ENCODE measurements at places on chromosomes 7 and 10.

GRCh38 chr7:97818066-97818663 is 54.0 kb downstream of the ASNS start:
- no peak for DNase-seq

- no peak for DNase-seq
Observed at GRCh38 chr7:72309476-72309875, 102.7 kb downstream of the CALN1 start.

DNA sequence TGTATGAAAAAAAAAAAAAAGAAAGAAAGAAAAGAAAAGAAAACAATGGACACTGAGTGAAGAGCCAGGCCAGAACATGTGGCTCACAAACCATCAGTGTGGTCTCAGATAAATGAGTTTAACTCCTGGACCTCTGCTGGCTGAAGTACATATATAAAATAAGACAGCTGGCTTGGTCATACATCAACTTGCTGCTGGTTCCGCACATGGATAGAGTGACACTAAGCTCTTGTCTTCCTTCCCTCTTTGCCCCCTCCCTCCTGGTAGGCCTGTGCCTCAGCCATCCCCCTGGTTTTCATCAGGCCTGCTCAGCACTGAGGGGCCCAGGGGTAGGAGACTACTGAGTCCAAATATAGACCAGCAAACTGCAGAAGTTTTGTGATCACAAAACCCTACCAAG is 58.1 kb upstream of the DGKI start:
- DNase-seq = no peak

DNA sequence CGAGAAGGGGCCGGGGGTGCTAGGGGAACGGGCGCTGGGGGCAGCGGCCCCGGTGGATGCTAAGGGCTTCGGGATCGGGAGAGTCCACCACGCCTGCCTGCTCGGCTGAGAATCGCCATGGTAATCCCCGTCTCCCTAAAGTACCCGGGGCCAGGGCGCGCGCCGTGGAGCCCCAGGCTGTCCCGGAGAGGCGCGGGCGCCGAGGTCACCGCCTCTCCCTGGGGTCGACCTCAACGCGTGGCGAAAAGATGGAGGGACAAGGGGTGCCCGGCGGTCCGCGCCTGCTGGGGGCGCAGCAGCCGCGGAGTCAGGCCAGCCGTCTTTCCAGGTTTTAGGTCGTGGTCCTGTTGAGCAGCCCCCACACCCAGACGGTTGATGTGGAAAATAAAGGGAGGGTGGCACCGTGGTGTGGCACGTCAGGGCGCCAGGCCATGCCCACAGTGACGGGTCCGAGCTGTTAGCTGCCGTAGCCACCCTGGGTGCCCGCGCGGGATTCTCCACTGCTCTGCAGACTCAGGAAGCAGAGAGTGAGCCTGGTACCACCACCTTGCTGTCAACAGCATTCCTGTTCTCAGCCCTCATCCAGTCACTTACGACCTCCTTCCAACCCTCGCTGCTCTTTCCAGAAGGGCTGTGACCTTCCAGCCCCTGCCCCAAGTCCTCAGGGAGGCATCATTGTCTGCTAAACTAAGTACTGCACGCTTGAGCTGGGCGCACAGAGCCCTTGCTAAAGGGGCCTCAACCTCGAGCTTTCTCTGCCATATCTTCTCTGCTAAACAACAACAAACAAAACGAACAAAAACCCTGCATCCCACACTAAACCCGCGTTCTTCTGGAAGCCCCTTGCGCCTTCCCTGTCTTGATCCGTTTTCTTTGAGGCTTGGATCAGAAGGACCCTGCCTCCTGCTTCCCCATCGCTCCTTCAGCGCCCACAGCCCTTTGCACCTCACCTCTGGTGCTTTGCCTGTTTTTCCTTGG is 666 bp downstream of the SMKR1 start:
- DNase-seq = peak; percentile 29

- no peak for DNase-seq
Observed at GRCh38 chr7:31123726-31124125, 71.6 kb downstream of the ADCYAP1R1 start.

GRCh38 chr7:89334797-89335196 is 539.3 kb upstream of the TEX47 start:
- no peak for DNase-seq

- peak; percentile 42 for DNase-seq
Observed at GRCh38 chr10:69428165-69428564, 11.4 kb upstream of the TACR2 start.

DNA sequence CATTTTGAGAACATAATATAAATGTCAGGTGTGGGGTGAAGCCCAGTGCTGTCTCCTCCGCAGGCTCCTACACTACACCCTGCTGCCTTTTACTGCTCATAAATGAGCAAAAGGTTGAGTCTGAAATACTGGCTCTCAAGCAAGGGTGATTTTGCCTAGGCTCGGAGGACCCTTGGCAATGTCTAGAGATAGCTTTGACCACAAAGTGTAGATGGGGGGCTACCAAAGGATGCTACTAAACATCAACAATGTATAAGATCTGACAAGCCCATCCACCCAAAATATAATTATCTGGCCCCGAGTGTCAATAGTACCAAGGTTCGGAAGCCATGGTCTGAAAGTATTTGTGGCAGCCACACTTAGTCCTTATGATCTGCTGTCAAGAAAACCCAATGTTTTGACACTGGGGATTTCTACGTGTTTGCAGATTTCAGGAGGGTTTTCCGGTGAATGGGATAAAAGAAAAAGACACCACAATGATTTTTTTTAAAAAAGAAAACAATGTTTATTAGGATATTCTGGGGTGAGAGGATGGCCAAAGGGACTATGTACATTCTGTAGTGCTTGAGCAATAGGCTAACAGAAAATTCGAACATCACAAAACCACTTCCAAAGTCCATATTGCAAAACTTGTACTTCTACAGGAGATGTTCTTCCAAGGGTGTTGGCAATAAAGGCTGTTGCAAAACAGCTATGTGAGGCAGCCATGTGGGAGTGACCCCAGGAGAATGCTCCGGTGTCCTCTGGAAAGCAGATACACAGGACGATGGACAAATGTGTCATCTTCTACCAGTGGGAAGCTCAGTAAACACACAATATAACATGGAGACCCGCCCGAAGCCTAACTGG is 216.3 kb downstream of the GFRA1 start:
- no peak for DNase-seq

GRCh38 chr10:113080925-113081229 is 130.8 kb downstream of the TCF7L2 start:
- no peak for DNase-seq

DNA sequence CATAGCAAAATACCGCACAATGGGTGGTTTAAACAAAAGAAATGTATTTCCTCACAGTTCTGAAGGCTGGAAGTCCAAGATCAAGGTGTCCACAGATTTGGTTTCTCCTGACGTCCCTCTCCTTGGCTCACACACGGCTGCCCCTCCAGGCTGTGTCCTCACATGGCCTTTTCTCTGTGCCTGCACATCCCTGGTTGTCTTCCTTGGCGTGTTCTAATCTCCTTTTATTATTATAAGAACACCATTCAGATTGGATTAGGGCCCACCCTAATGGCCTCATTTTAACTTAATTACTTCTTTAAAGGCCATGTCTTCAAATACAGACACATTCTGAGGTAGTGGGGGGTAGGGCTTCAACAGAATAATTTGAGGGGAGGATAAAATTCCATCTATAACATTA is 87.9 kb downstream of the FZD1 start:
- no peak for DNase-seq

- no peak for DNase-seq
Observed at GRCh38 chr7:22628112-22628511, 98.9 kb upstream of the IL6 start.

DNA sequence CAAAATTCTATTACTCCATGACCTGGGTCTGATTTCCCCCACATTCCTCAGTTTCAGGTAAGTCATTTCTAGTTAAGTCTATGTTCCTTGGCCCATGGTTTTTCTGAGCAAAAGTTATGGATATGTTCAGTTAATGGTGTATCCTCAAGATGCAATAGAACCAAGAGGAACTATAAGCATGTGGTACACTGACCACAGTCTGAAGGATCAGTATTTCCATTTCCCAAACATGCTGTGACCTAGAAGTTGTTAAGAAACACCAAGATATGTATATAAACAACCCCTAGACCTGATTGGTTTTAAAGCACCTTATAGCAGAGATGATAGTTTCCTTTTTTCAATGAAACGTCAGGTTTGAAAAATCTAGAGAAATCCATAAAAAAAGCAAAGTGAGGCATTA is 94.2 kb upstream of the ABCB5 start:
- DNase-seq = no peak

DNA sequence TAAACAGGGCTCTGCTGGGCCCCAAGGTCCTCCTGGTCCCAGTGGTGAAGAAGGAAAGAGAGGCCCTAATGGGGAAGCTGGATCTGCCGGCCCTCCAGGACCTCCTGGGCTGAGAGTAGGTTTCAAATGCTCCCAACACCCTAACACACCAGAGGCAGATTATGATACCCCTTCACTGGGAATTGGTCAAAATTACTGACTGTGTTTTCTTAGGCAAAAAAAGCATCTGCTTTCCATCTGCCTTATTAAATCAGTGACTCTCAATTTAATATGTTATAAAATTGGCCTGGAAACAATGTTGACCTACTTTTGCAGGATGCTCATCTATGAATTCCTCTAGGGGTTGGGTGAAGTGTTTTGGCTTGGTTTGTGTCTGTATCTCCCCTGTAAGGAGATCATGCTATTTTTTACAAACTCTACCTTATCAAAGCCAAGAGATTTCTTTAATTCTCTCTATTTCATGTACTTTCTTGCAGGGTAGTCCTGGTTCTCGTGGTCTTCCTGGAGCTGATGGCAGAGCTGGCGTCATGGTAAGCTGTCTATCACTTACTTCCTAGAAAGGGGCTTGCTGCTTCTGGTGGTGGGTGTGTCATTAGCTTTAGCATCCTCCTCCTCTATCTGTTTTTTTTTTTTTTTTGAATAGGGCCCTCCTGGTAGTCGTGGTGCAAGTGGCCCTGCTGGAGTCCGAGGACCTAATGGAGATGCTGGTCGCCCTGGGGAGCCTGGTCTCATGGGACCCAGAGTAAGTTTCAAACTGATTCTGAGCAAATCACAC is 15.9 kb downstream of the COL1A2 start:
- DNase-seq = no peak

- no peak for DNase-seq
Observed at GRCh38 chr10:63716016-63716580, 194.9 kb downstream of the REEP3 start.

- no peak for DNase-seq
Observed at GRCh38 chr10:8563478-8563877, 509.0 kb downstream of the GATA3 start.

- DNase-seq = no peak
Observed at GRCh38 chr10:118572256-118573041, 23.0 kb downstream of the PRLHR start.

DNA sequence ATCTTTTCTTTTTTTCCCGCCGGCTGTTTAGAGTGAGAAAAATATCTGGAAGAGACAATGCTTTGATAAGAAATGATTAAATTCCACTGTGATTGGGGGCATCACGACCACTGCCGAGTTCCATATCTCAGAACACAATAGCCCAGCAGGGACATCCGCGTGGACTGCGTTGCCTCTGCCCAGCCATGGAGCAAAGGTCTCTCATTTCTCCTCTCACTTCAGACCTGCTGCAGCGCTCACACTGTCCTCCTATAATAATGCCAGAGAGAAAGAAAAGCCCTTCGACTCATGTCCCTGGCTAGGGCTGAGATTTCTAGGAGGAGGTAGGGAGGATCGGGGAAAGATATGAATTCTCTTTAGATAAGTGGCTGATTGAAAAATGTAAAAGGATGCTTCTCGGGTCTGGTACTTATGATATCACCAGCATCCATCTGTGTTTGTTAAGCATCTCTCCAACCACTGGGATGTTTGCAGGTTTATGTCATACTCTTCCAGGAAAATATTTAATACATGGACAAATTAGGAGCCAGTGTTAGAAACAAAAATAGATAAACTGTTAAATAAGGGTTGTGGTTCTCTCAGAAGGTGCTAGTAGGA is 472.9 kb upstream of the AKR1E2 start:
- DNase-seq = no peak

DNA sequence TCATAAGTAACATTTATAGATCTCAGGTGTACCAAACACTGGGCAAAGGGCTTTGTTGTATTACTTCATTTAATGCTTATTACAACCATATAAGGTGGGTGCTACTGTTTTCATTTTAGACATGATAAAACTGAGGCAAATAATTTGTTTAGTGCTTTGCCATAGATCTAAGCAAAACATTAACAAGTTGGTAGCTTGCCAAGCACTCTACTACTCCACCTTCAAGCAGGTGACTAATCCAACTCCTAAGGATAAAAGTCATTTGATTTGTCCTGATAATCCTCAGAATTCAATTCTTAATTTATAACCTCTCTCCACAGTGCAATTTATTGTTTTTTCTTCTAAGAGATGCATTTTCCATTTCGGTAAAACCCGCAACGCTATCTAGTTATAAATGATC is 646.4 kb downstream of the GRM8 start:
- DNase-seq = peak; percentile 78

DNA sequence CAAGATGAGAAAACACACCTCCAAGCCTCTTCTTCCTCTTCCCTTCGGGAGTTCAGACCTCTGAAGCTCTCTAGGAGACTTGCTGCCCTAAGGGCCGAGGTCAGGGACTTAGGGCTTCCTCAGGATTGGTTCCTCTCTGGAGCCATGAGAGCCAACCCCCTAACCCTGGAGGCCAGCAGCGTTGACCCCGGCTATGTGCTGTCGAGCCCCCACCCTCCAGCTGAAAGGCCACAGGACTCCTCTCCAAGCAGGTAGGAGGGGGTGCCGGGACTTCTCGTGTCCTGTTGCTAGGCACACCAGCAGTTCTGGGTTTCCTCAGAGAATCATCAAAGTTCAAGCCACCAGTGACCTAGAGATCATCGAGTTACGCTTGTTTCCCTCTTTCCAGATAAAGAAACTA is 87.4 kb downstream of the ARHGAP22 start:
- no peak for DNase-seq

DNA sequence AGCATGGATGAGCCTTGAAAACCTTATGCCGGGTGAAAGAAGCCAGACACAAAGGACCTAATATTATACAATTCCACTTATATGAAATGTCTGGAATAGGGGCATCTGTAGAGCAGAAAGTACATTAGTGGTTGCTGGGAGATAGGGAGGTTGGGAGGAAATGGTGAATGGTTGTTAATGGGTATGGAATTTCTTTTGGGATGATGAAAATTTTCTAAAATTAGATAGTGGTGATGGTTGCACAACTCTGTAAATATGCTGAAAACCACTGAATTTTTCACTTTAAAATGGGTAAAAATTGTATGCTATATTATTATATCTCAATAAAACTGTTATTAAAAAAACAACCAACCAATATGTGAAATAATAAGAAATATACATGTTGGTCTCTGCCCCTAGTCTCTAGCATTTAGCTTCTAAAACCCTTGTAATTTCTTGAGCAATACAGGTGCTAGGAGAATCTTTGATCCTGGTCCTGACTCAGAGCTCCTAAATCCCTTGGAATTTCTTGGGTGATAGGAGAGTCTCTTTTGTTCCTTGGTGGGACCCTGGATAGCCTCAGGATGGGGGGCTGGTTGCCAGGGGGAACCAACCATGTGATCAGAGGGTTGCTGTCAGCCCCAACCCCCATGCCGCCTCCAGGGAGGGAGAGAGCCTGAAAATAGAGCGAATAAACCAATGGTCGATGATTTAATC is 64.0 kb downstream of the TACR2 start:
- no peak for DNase-seq

GRCh38 chr10:78559661-78560340 is 509.0 kb upstream of the ZMIZ1 start:
- peak; percentile 88 for DNase-seq

- no peak for DNase-seq
Observed at GRCh38 chr7:80189638-80190037, 55.0 kb downstream of the GNAI1 start.

Data from DMS79 treated with DMSO at 0.1 percent for 48 hours (cell line).